ENCODE measurements at places on chromosomes 7 and 10.

DNA sequence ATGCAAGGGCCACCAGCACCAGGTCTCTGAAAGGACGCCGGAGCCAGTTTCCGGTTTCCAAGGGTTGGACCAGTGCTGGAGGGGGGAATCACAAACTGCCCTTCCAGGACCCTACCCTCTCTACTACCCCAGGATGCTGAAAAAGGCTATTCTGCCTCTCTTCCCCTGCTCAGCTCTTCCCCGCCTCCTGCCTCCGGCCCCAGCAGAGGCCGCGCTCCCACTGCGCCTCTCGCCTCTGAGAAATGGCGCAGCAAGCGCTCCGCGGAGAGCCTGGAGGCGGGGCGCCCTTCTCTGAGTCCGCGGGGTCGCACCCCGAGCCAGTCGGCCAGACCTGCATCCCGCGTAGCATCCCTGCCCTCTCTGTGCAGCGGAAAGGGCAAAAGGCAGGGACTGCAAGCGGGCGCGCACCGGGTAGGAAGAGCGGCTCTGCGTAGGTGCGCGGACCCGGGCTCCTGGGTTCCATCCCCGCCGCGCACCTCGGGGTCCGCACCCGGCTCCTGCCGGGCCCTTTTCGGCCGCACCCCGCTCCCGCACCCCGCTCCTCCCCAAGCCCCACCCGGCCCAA is 476 bp upstream of the RET start:
- DNase-seq, result no peak

DNA sequence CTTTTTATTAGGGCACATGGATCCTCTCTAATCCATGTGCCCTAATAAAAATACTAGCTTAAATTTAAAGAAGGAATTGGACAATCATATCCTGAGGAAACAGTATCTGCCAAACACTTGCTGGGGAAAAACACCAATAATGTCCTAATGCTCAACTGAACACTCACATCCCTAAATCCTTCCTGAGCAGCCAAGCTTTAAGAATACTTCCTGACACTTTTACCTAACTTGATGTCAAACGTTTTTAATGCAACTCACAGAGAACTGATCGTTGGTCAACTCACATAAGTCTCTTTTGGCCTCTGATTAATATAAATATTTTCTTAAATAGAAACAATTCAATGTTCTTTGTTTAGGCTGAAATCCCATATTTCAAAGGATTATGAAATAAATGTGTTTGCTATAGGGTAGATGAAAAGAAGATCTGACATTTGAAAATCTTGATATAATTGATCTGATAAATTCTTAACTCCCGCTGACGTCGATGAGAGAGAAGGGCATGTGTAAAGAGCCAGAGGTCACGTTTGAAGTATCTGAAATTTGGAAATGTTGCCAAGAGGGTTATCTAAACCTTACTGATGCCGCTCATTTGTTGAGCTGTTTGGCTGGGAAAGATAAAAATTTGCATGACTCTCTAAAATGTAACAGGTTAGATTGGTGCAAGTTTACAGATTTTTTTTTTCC is 122.8 kb upstream of the RHOBTB1 start:
- no peak for DNase-seq

- DNase-seq, result no peak
Observed at GRCh38 chr7:114924038-114924712, 2.3 kb downstream of the MDFIC start.

- DNase-seq, result no peak
Observed at GRCh38 chr10:33638374-33638773, 303.9 kb upstream of the NRP1 start.

DNA sequence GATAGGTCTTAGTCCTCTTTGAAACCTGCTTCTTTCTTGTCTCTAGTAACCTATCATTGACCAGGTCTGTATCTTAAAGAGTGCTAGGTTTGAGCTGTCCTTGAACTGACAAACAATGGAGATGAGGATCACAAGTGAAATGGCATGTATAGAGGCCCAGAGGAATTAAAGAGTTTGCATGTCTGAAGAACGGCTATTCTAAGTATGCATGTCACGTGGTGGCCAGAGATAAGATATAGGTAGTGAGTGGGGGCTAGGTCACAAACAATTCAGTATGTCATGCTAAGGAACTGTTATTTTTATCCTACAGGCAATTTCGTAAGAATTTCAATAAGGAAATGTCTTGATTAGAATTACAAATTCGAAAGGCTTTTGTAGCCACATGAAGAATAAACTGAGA is 95.3 kb downstream of the SUGCT start:
- DNase-seq, result no peak

- DNase-seq, result no peak
Observed at GRCh38 chr10:26479766-26480492, 41.8 kb downstream of the APBB1IP start.
